ENCODE measurements at places on chromosomes 1 and 21. TPM values are rescaled to one million over a fixed set of nuclear protein-coding genes. Genes with fewer than 3 reads are reported as not detected.

Gene DNAH14
- 0.82 TPM for total RNA-seq

Gene PRELP
- 5.3 TPM for total RNA-seq

Gene OR6P1
- total RNA-seq = not detected

Gene SLAMF8
- 1.4 TPM for total RNA-seq

Measured in psoas muscle (tissue), 8 donors.